Right lobe of liver (tissue), 6 donors: ENCODE measurements at places on chromosomes 11 and 22. TPM values are rescaled to one million over a fixed set of nuclear protein-coding genes. Genes with fewer than 3 reads are reported as not detected.

- no peaks in the 10 kb centered on the region for H3K27me3 ChIP-seq
- no peak overlapping the region for H3K27ac ChIP-seq
- DNase-seq = no peak
- no peaks in the 10 kb centered on the region for H3K4me1 ChIP-seq
These were observed 37.1 kb downstream of the ST3GAL4 start for GRCh38 chr11:126392633-126393013.

DNA sequence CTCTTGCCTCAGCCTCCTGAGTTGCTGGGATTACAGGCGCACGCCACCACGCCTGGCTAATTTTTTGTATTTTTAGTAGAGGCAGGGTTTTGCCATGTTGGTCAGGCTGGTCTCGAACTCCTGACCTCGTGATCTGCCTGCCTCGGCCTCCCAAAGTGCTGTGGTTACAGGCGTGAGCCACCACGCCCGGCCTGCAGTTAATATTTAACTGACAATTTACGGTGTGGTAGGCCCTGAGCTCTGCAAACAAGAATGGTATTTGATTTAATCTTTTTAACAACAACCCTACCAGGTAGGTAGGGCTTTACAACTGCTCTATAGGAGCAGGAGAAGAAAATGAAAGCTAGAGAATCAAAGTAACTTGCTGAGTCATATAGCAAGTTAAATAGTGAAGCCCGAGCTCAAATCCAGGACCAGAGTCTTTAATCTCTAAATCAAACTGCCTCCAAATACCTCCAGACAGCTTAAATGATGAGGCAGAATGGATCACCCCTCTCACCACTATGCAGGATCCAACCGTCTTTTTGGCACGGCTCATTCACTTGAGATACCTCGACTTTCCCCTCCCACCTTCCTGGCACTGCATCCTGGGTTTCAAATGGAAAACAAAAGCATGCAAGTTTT is 9.4 kb downstream of the UEVLD start:
- H3K27ac ChIP-seq = no peak overlapping the region
- no peaks in the 10 kb centered on the region for H3K36me3 ChIP-seq
- H3K27me3 ChIP-seq = no peaks in the 10 kb centered on the region

GRCh38 chr11:125272092-125272491 is 107.5 kb downstream of the PKNOX2 start:
- no peaks in the 10 kb centered on the region for H3K27me3 ChIP-seq
- no peaks in the 10 kb centered on the region for H3K36me3 ChIP-seq
- no peak overlapping the region for H3K27ac ChIP-seq
- no peak for DNase-seq

FDXACB1 gene
- total RNA-seq = 1.1 TPM

GRCh38 chr11:61075891-61076290 is 26.4 kb upstream of the CD5 start:
- H3K27me3 ChIP-seq = no peaks in the 10 kb centered on the region
- no peaks in the 10 kb centered on the region for H3K36me3 ChIP-seq
- H3K4me3 ChIP-seq = no peak overlapping the region
- no peaks in the 10 kb centered on the region for H3K4me1 ChIP-seq
- no peak overlapping the region for H3K27ac ChIP-seq
- DNase-seq = no peak

RTN4R gene
- 5.6 TPM for total RNA-seq

GLYATL2 gene
- not detected for total RNA-seq

- no peaks in the 10 kb centered on the region for H3K27me3 ChIP-seq
- H3K27ac ChIP-seq = no peak overlapping the region
- no peak for DNase-seq
- no peaks in the 10 kb centered on the region for H3K4me1 ChIP-seq
These were observed 25.0 kb upstream of the SERPIND1 start for GRCh38 chr22:20748731-20749428.

DNA sequence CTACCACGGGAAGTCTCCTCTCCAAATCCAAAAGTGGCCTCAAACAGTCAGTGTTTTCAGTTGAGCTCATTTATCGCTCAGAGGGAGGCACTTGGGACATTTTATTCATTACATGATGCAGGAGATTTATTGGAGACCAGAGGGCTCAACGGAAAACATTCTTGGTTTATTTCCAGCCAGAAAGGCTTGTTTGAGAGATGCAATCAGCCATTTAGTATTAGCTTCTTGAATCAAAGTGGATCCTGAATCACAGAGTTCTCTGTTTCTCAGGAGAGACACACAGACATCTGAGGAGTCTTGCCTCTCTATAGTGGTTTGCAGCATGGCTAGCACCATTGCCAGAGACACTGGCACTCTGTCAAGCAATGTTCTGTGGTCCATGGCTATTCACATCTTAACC is 31.5 kb downstream of the CD44 start:
- H3K27me3 ChIP-seq = no peaks in the 10 kb centered on the region
- H3K27ac ChIP-seq = no peak overlapping the region
- H3K4me3 ChIP-seq = no peak overlapping the region
- no peaks in the 10 kb centered on the region for H3K4me1 ChIP-seq

- no peak overlapping the region for H3K4me3 ChIP-seq
- no peak overlapping the region for H3K27ac ChIP-seq
- no peaks in the 10 kb centered on the region for H3K27me3 ChIP-seq
- H3K36me3 ChIP-seq = no peaks in the 10 kb centered on the region
- H3K4me1 ChIP-seq = no peaks in the 10 kb centered on the region
These were observed 66.2 kb downstream of the MPPED1 start for GRCh38 chr22:43477966-43478365.

DNA sequence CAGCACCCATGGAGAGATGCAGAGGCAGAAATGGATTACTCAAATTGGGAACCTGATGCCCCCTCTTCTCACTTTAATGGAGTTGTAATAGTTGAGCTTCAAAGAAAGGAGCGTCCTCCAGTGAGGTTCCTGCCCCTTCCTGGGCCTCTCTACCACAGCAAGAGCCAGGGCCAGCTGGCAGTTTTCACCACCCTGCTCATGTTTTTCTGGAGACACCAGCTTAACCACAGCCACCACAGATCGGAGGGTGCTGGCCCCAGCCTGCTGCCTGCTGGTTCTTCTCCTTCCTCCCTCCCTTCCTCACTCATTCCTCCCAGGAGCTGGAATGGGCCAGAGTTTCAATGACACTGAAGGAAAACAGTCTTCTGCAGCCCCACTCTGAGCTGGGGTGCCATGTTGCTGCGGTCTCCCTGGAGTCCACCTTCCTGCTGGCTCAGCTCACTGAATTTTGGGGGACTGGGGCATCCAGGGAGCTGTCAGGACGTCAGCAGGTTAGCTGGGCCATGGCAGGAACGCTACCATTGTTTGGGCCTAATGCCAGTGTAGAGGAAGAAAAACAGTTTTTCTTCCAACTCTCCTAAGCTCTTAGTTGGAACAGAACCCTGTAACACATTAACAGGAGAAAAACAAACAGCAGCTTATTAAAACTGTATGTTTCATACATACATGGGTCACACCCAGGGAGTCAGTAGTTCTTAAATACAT is 57.7 kb downstream of the TRAF6 start:
- DNase-seq = no peak
- H3K4me3 ChIP-seq = no peak overlapping the region
- H3K36me3 ChIP-seq = no peaks in the 10 kb centered on the region
- no peaks in the 10 kb centered on the region for H3K27me3 ChIP-seq

DNA sequence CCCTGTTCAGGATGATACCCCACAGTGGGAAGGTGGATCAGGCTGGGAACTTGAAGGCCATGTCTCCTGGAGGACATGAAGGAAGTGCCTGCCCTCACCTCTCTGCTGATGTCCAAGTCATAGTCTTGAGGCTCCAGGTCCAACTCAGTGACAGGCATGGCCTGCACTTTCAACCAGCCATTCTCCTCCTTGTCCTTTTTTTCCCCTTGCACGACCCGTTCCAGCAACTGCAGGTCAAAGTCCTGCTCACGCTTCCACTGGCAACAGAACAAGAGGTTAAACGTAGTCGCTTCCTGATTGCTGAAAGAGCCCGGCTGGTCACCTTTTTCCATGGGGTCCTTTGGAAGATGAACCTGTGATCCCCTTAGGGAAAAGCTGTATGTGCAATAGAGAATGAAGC is 47.7 kb downstream of the C11orf58 start:
- no peak overlapping the region for H3K4me3 ChIP-seq
- H3K27me3 ChIP-seq = no peaks in the 10 kb centered on the region
- DNase-seq = peak; percentile 71

DNA sequence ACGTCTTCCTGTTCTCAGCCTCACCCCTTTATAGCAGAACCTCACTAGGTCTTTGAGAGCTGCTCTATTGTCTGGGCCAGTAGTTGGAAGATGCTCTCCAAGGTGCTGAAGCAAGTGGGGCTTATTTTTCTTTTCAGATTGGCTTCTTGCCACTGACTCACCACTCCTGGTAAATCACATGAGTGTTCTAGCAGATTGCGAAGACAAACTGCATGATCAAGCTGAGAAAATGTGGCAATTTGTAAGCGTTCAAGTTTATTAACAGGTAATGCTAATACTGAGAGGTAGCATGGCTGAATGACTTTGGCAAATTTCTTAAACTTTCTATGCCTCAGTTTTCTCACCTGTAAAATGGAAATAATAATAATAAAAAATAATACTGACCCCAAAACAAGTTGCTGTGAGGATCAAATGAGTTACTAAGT is 59.2 kb downstream of the CACNG2 start:
- DNase-seq = no peak
- H3K27ac ChIP-seq = no peak overlapping the region
- no peaks in the 10 kb centered on the region for H3K36me3 ChIP-seq
- H3K4me1 ChIP-seq = no peaks in the 10 kb centered on the region

MIOX gene
- not detected for total RNA-seq

DNA sequence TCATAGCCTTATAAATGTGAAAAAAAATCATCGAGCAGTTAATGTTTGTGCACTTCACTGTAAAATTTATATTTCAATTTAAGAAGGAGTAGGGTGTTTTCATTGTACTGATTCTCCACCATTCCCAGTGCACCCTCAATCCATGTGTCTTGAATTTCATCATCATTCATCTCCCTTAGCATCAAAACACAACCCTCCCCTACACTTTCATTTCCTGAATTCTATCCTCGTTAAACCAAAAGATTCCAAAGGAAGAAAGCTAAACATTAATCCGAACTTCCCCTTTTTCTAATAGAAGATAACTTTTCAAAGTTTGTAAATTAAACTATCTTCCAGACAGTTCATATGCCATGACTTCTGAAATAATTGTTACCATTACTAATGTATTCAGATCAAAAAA is 34.1 kb upstream of the OR8B8 start:
- no peaks in the 10 kb centered on the region for H3K36me3 ChIP-seq
- no peak overlapping the region for H3K27ac ChIP-seq
- H3K4me1 ChIP-seq = no peaks in the 10 kb centered on the region
- H3K27me3 ChIP-seq = peaks cover 4% of the 10 kb centered on the region
- DNase-seq = no peak

CCDC15 gene
- total RNA-seq = 0.57 TPM

DNA sequence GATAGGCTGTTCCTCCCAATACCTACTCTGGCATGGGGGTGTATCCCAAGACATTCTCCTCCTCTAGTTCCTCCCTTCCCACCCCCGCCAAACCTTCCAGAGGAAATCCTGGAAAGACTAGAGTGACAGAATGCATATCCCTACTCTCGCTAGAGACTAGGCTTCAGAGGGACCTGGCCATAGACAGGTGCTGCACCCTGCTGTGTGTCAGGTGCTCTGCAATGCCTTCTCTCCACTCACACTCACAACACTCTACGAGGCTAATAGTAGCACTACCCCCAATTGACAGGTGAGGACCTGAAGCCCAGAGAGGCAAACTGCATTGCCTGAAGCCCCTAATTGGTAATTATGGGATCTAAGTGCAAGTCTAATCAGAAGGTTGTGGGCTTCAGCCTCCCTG is 46.2 kb upstream of the LMO1 start:
- no peaks in the 10 kb centered on the region for H3K27me3 ChIP-seq
- no peaks in the 10 kb centered on the region for H3K36me3 ChIP-seq
- no peak overlapping the region for H3K27ac ChIP-seq
- no peak overlapping the region for H3K4me3 ChIP-seq
- DNase-seq = no peak

SEPTIN3 gene
- not detected for total RNA-seq

DNA sequence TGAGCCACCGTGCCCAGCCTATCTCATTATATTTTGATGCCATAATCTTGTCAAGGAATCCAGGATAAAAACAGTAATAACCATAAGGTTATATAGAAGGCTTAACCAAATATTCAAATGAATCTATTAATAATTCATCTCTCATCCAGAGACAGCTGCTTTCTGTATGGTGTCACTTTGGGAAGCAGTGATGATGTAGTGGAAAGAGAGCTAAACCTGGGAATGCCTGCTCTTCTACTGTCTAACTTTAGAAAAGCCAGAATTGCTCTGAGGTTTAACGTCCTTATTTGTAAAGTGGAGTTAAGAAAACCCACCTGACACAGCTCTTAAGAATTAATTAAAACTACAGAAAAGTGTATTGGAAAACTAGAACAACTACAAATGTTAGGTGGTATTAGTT is 29.3 kb upstream of the OR10D3 start:
- no peak for DNase-seq
- no peak overlapping the region for H3K27ac ChIP-seq
- H3K4me1 ChIP-seq = no peaks in the 10 kb centered on the region
- H3K36me3 ChIP-seq = no peaks in the 10 kb centered on the region
- peaks cover 4% of the 10 kb centered on the region for H3K27me3 ChIP-seq

OR10A2 gene
- not detected for total RNA-seq

GRCh38 chr22:27317096-27317495 is 484.5 kb downstream of the MN1 start:
- H3K4me3 ChIP-seq = no peak overlapping the region
- no peaks in the 10 kb centered on the region for H3K36me3 ChIP-seq
- DNase-seq = no peak
- no peaks in the 10 kb centered on the region for H3K4me1 ChIP-seq

DNA sequence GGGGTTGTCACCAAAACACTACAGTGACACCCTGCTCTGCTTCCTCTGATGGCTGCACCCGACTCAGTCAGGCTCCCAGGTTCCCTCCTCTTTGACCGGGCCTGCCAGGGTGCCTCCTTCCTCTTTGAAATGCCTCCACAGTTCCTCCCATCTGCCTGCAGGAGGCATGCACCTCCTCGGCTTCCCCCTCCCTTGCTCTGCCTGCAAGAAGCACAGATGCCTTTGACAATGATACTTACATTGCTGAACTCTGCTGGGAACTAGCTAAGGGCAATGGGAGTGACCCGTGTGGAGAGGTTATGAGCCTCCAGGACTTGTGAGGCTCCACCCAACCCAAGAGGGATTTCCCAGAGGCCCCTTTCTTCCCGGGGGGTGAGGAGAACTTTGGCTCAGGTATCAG is 674.1 kb downstream of the OPCML start:
- no peaks in the 10 kb centered on the region for H3K27me3 ChIP-seq
- no peak overlapping the region for H3K4me3 ChIP-seq
- H3K4me1 ChIP-seq = no peaks in the 10 kb centered on the region
- H3K36me3 ChIP-seq = no peaks in the 10 kb centered on the region
- H3K27ac ChIP-seq = no peak overlapping the region

SLC1A2 gene
- 14.6 TPM for total RNA-seq

ACRV1 gene
- not detected for total RNA-seq

- H3K27ac ChIP-seq = no peak overlapping the region
- H3K4me1 ChIP-seq = no peaks in the 10 kb centered on the region
These were observed 9.7 kb upstream of the THY1 start for GRCh38 chr11:119432484-119433357.

- DNase-seq = no peak
- no peaks in the 10 kb centered on the region for H3K4me1 ChIP-seq
- no peaks in the 10 kb centered on the region for H3K36me3 ChIP-seq
- no peak overlapping the region for H3K4me3 ChIP-seq
- H3K27ac ChIP-seq = no peak overlapping the region
These were observed 1167.7 kb downstream of the LRRC4C start for GRCh38 chr11:40291741-40292140.

GRCh38 chr11:76382209-76382608 is 1.1 kb downstream of the GVQW3 start:
- no peaks in the 10 kb centered on the region for H3K27me3 ChIP-seq
- H3K4me3 ChIP-seq = no peak overlapping the region
- H3K27ac ChIP-seq = no peak overlapping the region
- peaks cover 22% of the 10 kb centered on the region for H3K4me1 ChIP-seq

GRCh38 chr11:95338430-95338991 is 107.5 kb upstream of the SESN3 start:
- peaks cover 24% of the 10 kb centered on the region for H3K4me1 ChIP-seq
- H3K4me3 ChIP-seq = no peak overlapping the region
- no peaks in the 10 kb centered on the region for H3K27me3 ChIP-seq
